ENCODE measurements at places on chromosomes 5 and 9.

DNA sequence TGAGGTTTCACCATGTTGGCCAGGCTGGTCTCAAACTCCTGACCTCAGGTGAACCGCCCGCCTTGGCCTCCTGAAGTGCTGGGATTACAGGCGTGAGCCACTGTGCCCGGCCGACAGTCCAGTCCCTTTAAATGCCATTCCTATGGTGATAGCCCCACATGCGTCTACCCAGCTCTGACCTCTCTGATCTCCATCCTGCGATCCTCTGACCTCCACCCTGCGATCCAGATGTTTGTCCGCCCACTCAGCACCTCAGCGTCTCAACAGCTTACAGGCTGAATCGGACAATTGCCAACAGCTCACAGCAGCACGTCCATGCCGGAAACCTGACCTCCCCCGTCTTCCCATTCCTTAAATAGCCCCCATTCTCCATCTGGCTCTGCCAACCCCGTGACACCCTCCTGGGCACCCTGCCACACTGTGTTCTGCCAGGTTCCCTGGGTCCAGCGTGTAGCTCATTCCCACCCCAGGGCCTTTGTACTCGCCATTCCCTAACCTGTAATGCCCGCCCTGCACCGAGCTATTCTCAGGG is 44.0 kb upstream of the RNU6ATAC start:
- no peak for DNase-seq

DNA sequence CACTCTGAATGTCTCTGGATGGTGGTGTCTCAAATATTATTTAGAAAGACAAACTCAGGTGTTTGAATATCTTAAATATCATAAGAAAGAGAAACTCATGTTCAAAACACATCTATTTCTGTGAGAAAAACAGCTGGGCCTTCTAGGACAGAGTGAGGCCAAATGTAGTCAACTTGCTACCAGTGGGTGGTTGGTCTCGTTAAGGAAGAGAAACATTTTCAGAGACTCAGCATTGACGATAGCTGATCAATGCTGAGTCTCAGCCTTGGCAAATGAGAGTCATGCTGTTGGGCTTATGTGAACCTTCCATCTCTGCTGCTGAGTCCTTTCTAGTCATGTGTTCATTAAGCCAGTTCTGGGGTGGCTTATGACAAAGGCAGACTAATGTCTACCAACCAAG is 418.0 kb downstream of the CETN3 start:
- DNase-seq: no peak

DNA sequence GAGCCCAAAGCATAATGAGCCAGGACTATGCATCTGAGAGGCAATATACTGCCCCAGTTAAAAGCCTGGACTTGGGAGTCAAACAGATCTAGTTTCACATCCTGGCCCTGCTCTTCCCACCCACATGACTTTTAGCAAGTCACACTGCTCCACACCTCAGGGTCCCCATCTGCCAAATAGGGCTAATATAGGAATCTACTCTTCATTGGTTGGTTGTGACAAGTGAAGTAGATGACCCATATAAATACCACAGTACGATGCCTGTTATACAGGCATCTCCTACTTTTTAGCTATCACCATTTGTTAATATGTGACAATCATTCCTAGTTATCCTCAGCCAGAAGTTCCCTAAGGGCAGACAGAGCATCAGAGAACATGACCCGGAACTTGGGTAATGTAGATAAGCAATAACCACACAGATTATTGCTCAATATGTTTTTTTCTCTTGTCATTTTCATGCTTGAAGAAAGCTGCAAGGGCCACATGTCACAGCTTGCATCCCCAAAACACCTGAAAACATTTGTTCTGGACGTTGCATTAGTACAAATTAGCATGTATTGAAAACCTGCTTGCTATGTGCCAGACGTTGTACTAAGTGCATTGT is 20.4 kb downstream of the ADAM19 start:
- DNase-seq: no peak

DNA sequence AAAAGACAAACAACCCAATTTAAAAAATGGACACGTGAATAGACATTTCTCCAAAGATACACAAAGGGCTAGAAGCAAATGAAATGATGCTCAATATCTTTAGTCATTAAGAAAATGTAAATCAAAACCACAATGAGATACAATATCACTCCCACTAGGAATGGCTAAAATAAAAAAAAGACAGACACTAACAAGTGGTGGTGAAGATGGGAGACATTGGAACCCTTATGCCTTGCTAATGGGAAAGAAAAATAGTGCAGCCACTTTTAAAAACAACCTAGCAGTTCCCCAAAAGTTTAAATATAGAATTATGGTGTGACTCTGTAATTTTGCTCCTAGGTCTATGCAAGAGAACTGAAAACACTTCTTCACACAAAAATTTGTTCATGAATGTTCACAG is 40.7 kb downstream of the SH3TC2 start:
- DNase-seq: no peak

DNA sequence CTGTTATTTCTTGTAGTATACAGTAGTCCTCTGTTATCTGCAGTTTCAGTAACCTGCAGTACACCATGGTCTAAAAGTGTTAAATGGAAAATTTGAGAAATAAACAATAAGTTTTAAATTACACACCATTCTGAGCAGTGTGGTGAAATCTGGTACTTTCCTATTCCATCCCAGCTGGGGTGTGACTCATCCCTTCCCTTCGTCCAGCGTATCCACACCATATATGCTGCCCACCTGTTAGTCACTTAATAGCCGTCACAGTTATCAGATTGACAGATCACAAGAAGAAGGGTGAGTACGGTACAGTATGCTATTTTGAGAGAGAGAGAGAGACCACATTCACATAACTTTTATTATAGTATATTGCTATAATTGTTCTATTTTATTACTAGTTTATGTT is 28.9 kb downstream of the FAM151B start:
- no peak for DNase-seq

GRCh38 chr9:132156262-132156661 is 5.6 kb upstream of the NTNG2 start:
- DNase-seq: no peak

GRCh38 chr9:98306384-98307145 is 51.1 kb upstream of the TBC1D2 start:
- DNase-seq: no peak

All from GDM1 (cell line).